Psoas muscle (tissue), 8 donors: ENCODE measurements at places on chromosomes 16 and 17.

- no peak overlapping the region for H3K27ac ChIP-seq
- H3K36me3 ChIP-seq, result peaks cover 12% of the 10 kb centered on the region
- DNase-seq, result no peak
- no peaks in the 10 kb centered on the region for H3K27me3 ChIP-seq
These were observed 13.2 kb downstream of the DGKE start for GRCh38 chr17:56847106-56847505.

- no peak for DNase-seq
- no peaks in the 10 kb centered on the region for H3K4me1 ChIP-seq
- H3K36me3 ChIP-seq, result no peaks in the 10 kb centered on the region
- no peaks in the 10 kb centered on the region for H3K27me3 ChIP-seq
These were observed 136.2 kb upstream of the RCVRN start for GRCh38 chr17:10041287-10041612.

DNA sequence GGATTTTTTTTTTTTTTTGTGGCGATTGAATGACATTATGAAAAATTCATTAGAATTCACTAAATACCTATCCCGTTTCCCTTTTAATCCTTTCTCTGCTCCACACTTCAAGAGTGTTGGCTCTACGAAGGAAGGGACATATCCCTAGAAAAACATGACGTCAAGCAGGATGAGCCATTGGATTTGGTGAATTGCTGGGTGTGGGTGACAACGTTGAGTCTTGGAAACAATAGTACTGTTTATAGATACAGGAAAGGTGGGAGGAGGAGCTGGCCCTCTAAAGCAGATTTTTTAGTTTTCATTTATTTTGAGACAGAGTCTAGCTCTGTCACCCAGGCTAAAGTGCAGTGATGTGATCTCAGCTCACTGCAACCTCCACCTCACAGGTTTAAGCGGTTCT is 167.6 kb upstream of the FAM20A start:
- DNase-seq, result no peak
- H3K36me3 ChIP-seq, result no peaks in the 10 kb centered on the region
- H3K4me1 ChIP-seq, result no peaks in the 10 kb centered on the region
- no peaks in the 10 kb centered on the region for H3K27me3 ChIP-seq
- no peak overlapping the region for H3K27ac ChIP-seq

GRCh38 chr17:7842380-7843256 is 8.6 kb downstream of the KDM6B start:
- peak overlapping the region; percentile 81 for H3K4me3 ChIP-seq
- H3K36me3 ChIP-seq, result no peaks in the 10 kb centered on the region
- peaks cover 45% of the 10 kb centered on the region for H3K4me1 ChIP-seq
- no peaks in the 10 kb centered on the region for H3K27me3 ChIP-seq
- peak; percentile 86 for DNase-seq

DNA sequence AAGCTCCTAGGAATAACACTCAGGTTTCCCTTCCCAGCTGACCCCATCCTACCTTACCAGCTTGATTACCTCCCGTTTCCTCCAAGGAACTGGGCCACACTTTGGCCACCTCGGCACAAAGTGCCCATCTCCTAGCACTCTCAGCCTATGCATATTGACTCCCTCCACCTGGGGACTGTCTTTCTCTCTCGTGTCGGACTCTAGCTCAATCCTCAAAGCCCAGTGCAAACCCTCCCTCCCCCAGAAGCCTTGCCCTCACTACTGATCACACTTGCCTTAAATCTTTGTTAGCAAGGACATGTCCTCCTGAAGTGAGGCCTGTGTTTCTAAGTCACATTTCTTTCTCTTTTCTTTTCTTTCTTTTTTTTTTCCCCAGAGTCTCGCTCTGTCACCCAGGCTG is 2.6 kb upstream of the RAB26 start:
- H3K27me3 ChIP-seq, result no peaks in the 10 kb centered on the region
- no peak overlapping the region for H3K4me3 ChIP-seq
- peaks cover 21% of the 10 kb centered on the region for H3K4me1 ChIP-seq
- H3K36me3 ChIP-seq, result no peaks in the 10 kb centered on the region
- no peak for DNase-seq
- H3K27ac ChIP-seq, result no peak overlapping the region

GRCh38 chr16:46688101-46688653 is 801 bp downstream of the VPS35 start:
- H3K27ac ChIP-seq, result peak overlapping the region; percentile 96
- H3K4me1 ChIP-seq, result peaks cover 43% of the 10 kb centered on the region
- H3K36me3 ChIP-seq, result no peaks in the 10 kb centered on the region
- DNase-seq, result no peak
- H3K4me3 ChIP-seq, result peak overlapping the region; percentile 96
- H3K27me3 ChIP-seq, result no peaks in the 10 kb centered on the region
